ENCODE measurements at places on chromosomes 5 and 9.

- no peak for DNase-seq
Observed at GRCh38 chr5:96236051-96236450, 197.0 kb downstream of the PCSK1 start.

DNA sequence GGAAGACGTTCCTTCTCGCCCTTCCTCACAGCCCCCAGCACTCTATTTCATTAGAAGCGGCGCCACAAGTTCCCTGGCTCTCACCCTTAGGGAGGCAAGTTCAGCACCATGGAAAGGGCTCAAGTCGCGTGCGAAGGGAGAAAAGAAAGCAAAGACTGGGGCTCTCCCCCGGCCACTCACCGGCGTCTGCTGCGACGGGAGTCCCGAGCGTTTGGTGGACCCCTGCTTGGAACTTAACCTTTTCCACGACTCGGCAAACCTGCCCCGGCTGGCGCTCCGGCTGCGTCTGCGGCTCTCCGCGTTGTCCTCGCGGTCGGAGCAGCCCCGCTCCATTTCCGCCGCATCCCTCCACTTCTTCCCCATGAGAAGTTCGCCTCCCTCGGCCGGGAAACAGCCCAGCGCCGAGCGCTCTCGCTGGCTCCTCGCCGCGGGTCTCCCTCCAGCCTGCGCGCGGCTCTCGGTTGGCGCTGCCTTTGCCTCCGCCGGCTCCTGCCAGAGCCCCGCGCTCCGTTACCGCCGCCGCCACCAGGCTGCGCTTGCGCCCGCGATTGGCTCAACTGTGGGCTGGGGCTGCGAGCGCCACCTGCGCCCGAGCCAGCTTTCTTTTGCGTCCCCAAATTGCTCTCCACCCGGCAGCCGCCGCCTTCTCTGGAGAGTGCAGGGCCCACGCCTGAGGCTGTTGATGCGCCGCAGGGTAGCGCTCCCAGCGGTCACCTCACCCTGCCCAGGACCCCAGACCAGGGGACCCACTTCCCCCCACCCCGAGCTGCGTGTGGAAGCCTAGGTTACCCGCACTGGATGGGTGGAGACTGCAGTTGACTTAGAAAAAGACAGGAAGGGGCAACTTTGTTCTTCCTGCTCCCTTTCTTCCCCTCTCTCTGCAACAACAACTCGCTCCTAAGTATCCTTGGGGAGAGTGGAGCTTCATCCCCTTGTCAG is 321.6 kb downstream of the CEMIP2 start:
- peak; percentile 1 for DNase-seq

DNA sequence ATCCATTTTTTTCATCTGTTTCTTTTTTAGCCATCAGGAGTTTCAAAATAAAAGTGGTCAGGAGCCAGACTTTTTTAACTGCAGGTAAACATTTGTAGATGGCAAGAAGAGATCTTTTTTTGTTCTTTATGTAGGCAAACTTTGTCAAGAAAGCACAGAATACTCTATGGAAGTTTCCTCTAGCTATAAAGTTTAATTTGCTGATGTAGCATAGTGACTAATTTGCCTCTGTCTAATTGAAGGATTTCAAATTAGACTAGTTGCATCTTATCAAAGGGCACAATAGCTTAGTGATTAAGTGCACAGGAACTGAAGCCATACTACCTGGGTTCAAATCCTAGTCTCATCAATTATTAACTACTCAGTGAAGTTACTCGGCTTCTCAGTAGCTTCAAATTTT is 22.0 kb downstream of the FGF10 start:
- DNase-seq = no peak

GRCh38 chr5:75042522-75042921 is 9.8 kb downstream of the GCNT4 start:
- DNase-seq = no peak

GRCh38 chr5:54862036-54862435 is 123.4 kb downstream of the ESM1 start:
- DNase-seq = no peak

DNA sequence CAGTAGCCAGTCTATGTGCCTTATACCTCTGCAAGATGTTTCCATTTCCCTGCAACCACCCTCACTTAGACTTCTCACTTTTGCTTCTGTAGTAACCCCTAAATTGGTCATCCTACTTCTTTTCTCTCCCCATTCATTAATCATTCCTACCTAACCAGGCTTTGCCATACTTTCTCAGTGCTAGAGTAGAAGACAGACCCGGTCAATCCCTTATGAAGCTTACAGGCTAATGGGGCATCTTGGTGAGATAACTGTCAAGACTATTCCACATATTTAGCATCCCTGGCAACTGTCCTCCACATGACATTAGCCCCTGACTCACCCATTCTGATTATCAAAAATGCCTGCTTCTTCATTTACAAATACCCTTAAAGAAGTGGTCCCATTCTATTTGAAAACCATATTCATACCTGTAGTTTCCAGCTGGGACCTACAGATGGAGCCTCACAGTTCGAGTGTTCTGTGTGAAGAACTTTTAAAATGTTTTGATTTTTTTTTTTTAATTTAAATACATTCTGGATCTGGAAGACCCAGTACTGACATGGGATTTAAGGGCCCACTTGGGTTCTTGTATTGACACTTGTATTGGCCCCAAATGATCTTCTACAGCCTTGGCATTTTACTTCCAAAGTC is 21.0 kb downstream of the F2RL2 start:
- DNase-seq = no peak

DNA sequence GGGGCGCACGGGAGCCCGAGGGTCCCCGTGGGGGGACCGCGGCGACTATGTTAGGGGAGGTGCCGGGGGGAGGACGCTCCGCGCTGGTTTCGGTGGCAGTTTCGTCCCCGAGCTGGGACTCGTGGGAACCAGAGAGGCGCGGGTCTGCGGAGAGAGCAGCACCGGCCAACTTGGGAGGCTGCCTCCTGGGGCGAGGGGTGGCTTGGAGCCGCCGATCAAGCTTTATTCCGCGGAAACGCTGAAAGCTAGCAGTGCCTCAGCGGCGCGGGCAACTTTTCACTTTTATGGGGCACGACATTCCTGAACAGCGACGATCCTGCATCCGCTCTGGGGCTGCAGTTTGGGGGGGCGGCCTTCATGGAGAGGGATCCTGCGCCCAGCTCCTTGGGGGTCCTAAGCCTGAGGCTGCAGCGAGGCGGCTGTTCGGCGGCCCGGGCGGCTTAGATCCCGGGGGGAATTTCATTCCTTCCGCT is 369 bp downstream of the OCLN start:
- no peak for DNase-seq
